ENCODE measurements at places on chromosomes 4 and X. TPM values are rescaled to one million over a fixed set of nuclear protein-coding genes. Genes with fewer than 3 reads are reported as not detected.
A peak's percentile ranks its signal among the peaks of the same experiment; 100 is the strongest.

Gene SRPX
- 0.45 TPM for total RNA-seq

GRCh38 chr4:6250235-6250983, 19.2 kb upstream of the WFS1 start:
- no peak overlapping the region for H3K27ac ChIP-seq
- H3K27me3 ChIP-seq: no peaks in the 10 kb centered on the region
- H3K4me1 ChIP-seq: peaks cover 6% of the 10 kb centered on the region
- no peaks in the 10 kb centered on the region for H3K36me3 ChIP-seq
- peak; percentile 61 for DNase-seq

- no peak for DNase-seq
- no peak overlapping the region for H3K4me3 ChIP-seq
- H3K27ac ChIP-seq: no peak overlapping the region
- no peaks in the 10 kb centered on the region for H3K27me3 ChIP-seq
- no peaks in the 10 kb centered on the region for H3K36me3 ChIP-seq
These were observed 12.2 kb upstream of the EDA start for GRCh38 chrX:69603566-69604194.

- H3K36me3 ChIP-seq: no peaks in the 10 kb centered on the region
- peaks cover 21% of the 10 kb centered on the region for H3K4me1 ChIP-seq
- peaks cover 7% of the 10 kb centered on the region for H3K27me3 ChIP-seq
- peak overlapping the region; percentile 62 for H3K27ac ChIP-seq
These were observed 1.0 kb upstream of the USP27X start for GRCh38 chrX:49878128-49878833.

Gene MAGEA3
- total RNA-seq: 169 TPM

DNA sequence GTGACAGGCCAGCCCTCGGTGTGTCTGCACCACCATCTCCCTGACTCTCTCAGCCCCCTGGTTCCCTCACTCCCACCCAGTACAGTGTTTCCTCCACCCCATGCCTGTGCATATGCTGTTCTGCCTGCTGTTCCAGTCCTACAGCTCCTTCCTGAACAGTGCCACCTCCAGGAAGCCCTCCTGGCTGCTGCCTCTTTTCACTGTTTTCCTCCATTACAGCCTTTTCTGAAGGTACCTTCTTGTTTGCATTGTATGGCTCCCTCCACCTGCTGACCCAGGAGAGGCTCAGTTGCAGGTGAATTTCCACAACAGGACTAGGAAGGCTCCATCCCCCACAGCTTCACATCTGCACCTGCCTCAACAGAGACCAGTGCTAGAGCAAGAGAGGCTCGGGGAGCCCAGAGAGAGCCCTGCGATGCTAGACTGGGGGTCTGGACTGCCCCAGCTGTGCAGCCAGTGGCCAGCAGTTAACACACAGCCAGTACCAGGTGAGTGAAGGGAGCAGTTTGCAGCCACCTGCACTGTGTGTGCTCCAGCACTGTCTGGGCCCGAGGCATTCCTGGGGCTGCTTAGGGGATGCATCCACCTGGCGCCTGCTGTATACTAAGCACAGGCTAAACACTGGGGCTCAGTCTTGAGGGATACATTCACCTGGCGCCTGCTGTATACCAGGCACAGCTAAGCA, 92.0 kb downstream of the ADRA2C start:
- H3K27ac ChIP-seq: no peak overlapping the region
- peaks cover 69% of the 10 kb centered on the region for H3K27me3 ChIP-seq
- no peaks in the 10 kb centered on the region for H3K36me3 ChIP-seq
- H3K4me1 ChIP-seq: no peaks in the 10 kb centered on the region
- no peak overlapping the region for H3K4me3 ChIP-seq

GRCh38 chrX:101303790-101304189, 12.7 kb upstream of the TAF7L start:
- H3K36me3 ChIP-seq: no peaks in the 10 kb centered on the region
- H3K27ac ChIP-seq: no peak overlapping the region
- no peak overlapping the region for H3K4me3 ChIP-seq
- no peaks in the 10 kb centered on the region for H3K27me3 ChIP-seq
- H3K4me1 ChIP-seq: no peaks in the 10 kb centered on the region

DNA sequence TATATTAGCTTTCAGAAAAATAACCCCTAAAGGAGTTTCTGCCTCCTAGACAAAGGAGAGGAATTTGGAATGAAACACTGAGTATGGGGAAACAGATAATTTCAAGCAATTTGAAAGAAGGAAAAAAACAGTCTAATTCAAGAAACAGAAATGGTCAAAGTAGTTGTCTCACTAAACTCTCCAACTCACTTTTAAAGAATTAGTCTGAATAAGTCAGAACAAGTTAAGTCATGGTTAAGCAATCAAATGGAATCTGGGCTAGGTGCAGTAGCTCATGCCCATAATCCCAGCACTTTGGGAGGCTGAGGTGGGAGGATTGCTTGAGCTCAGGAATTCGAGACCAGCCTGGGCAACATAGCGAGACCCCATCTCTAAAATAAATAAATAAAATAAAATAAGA, 95.7 kb upstream of the GRIA3 start:
- H3K27me3 ChIP-seq: no peaks in the 10 kb centered on the region
- H3K4me3 ChIP-seq: no peak overlapping the region
- no peaks in the 10 kb centered on the region for H3K4me1 ChIP-seq
- no peak for DNase-seq
- no peak overlapping the region for H3K27ac ChIP-seq

Gene GPR143
- total RNA-seq: not detected

DNA sequence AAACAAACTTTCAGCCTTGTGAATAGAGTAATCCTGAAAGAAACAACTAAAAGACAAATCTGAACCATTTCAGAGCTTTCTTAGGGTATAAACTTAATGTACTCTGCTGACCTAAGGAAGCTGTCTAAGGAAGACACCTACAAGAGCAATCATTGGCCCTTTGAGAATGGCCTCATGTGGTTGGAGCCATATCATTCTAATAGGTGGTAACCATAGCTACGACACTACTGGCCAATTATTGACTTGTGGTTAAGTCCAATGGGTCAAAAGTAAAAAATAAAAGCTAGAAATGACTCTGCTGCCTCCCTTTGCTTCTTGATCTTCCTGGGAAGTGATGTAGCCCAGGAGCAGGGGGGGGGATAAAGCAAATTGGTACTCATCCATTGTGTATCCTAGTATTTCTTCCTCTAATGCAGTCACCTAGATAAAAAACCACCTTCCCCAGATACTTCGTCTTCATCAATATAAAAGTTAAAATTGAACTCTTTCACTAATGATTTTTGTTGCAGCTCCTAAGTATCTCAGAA, 547.0 kb downstream of the ARAP2 start:
- no peak overlapping the region for H3K4me3 ChIP-seq
- no peaks in the 10 kb centered on the region for H3K27me3 ChIP-seq
- H3K36me3 ChIP-seq: no peaks in the 10 kb centered on the region
- no peak overlapping the region for H3K27ac ChIP-seq
- no peak for DNase-seq

Gene PITX2
- not detected for total RNA-seq

Gene VCX
- total RNA-seq: 9.0 TPM

Gene PHEX
- not detected for total RNA-seq

DNA sequence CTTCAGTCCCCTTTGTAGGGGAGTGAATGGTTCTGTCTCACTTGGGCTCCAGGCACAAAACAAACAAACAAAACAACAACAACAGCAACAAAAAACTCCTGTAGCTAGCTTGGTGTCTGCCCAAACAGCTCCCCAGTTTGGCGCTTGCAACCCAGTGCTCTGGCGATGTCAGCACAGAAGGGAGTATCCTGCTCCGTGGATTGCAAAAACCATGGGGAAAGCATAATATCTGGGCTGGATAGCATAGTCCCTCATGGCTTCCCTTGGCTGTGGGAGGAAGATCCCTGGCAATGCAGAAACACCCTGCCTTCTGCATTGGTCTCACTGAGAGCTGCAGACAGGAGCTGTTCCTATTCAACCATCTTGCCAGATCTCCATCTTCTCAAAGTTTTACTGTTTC, 39.7 kb downstream of the UGT2B17 start:
- H3K4me1 ChIP-seq: no peaks in the 10 kb centered on the region
- H3K4me3 ChIP-seq: no peak overlapping the region
- no peaks in the 10 kb centered on the region for H3K36me3 ChIP-seq
- no peaks in the 10 kb centered on the region for H3K27me3 ChIP-seq
- DNase-seq: no peak

Gene TCEAL9
- total RNA-seq: 19.5 TPM

DNA sequence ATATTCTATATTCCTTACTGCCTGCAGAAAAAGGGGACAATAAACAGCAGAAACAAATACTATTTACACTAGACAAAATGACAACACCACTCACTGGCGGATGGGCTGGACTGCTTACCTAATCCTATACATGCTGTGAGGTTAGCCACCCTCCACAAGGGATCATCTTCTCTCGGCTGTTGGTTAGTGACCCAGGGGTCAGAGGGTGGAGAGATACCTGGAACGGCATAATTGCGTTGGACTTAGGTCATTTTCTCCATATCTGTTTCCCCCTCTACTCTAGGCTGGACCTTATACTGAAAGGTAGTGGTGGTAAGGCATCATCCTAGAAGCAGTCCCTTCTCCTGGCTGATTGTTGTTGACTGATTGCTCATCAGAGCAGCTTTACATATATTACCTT, 286.8 kb upstream of the UGT8 start:
- no peak overlapping the region for H3K27ac ChIP-seq
- H3K27me3 ChIP-seq: no peaks in the 10 kb centered on the region
- H3K36me3 ChIP-seq: no peaks in the 10 kb centered on the region

- no peak overlapping the region for H3K4me3 ChIP-seq
- no peaks in the 10 kb centered on the region for H3K4me1 ChIP-seq
- no peak for DNase-seq
- H3K36me3 ChIP-seq: no peaks in the 10 kb centered on the region
- H3K27ac ChIP-seq: no peak overlapping the region
- no peaks in the 10 kb centered on the region for H3K27me3 ChIP-seq
These were observed 253.2 kb downstream of the PDHA2 start for GRCh38 chr4:96093057-96093456.

- DNase-seq: no peak
- H3K27ac ChIP-seq: peak overlapping the region; percentile 87
- peaks cover under 1% of the 10 kb centered on the region for H3K27me3 ChIP-seq
These were observed 53.8 kb downstream of the MTNR1A start for GRCh38 chr4:186501554-186501953.

DNA sequence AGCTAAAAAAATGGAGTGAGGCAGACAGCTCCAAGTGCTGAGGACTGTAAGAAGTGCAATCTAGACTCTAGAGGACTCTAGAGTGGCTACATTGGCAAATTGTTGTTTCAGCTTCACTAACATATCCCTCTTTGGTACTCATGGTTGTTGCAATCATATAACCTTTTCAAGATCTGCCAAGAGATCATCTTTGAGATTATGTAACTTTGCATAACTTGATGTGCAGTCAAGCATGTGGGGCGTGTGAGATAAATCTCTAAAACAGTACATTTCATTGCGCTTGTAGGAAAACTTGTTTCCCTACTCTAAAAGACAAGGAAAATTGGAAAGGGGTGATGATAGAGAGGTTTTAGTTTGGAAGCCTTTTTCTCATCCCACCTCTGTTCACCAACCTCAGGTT, 11.2 kb upstream of the BRS3 start:
- H3K36me3 ChIP-seq: no peaks in the 10 kb centered on the region
- H3K4me1 ChIP-seq: no peaks in the 10 kb centered on the region
- no peak for DNase-seq
- no peak overlapping the region for H3K4me3 ChIP-seq

GRCh38 chr4:176309046-176309445, 10.7 kb upstream of the SPCS3 start:
- H3K27me3 ChIP-seq: no peaks in the 10 kb centered on the region
- H3K27ac ChIP-seq: no peak overlapping the region
- no peak for DNase-seq

DNA sequence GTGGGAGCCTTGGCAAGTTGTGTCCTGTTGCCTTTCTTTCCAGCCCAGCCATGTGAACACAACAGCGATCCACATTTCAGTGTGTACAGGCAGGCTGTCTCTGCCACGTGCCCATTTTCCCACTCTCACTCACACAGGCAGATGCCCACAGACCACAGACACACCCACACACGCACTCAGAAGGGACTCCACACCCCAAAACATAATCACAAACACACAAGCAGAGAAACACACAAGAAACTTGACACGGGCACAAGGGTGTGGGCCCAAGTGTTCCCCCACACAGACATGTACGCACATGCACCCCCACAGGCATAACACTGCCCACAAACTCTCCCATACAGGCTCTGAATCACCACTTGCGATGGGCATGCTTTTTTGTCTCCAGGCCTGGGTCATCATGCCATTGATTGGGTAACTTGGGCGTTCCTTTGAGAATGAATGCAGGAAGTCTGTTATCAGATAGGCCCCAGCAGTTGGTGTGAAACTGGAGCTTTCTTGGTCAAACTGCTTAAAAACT, 84.3 kb downstream of the NBDY start:
- H3K4me3 ChIP-seq: no peak overlapping the region
- peaks cover 4% of the 10 kb centered on the region for H3K4me1 ChIP-seq
- DNase-seq: no peak
- no peaks in the 10 kb centered on the region for H3K27me3 ChIP-seq

GRCh38 chr4:13647031-13647430, 19.5 kb upstream of the BOD1L1 start:
- no peaks in the 10 kb centered on the region for H3K27me3 ChIP-seq
- no peak overlapping the region for H3K4me3 ChIP-seq
- no peak for DNase-seq
- no peak overlapping the region for H3K27ac ChIP-seq
- H3K36me3 ChIP-seq: no peaks in the 10 kb centered on the region
- no peaks in the 10 kb centered on the region for H3K4me1 ChIP-seq

Gene PDK3
- 1.0 TPM for total RNA-seq

DNA sequence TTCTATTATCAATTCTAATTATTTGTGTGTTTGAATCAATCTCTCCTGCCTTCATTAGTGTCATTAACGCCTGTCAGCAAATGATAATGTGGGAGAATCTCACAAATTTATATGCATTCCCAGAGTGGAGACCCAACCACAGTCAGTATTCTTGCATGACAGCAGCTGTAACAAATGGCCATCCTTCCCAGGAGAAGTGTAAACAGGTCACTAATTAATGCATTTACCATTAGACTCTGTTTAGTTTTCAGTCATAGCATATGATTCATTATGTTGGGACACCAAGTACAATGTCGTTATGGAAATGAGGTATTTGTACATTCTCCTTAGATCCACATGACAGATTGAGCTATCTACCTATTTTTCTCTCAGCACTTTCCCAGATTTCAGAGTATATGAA, 50.5 kb downstream of the CT47B1 start:
- no peak overlapping the region for H3K4me3 ChIP-seq
- H3K4me1 ChIP-seq: no peaks in the 10 kb centered on the region
- H3K27ac ChIP-seq: no peak overlapping the region
- no peaks in the 10 kb centered on the region for H3K36me3 ChIP-seq

Data from K562 (cell line).